D721Med (cell line): ENCODE measurements at places on chromosomes 12 and 14.

GRCh38 chr12:106113042-106113441 lies 25.7 kb downstream of the NUAK1 start:
- DNase-seq = no peak

- DNase-seq = no peak
These were observed 49.2 kb upstream of the DICER1 start for GRCh38 chr14:95206534-95206933.

DNA sequence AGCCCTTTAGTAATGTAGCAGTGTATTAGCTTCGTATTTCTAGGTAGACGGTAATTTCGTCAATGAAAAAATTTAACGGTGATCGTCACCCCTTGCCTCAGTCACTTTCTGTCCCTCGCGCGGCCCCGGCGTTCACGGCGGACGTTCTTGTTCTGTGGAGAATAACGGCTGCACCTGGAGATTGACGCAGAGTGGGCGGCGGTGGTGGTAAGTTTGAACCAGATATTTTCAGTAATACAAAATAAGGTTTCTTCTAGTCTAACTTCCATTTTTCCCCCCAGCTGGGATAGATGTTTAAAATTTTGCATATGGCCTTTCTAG lies 341 bp downstream of the ZNF10 start:
- no peak for DNase-seq

- no peak for DNase-seq
These were observed 19.9 kb upstream of the PHC1 start for GRCh38 chr12:8894378-8894777.

DNA sequence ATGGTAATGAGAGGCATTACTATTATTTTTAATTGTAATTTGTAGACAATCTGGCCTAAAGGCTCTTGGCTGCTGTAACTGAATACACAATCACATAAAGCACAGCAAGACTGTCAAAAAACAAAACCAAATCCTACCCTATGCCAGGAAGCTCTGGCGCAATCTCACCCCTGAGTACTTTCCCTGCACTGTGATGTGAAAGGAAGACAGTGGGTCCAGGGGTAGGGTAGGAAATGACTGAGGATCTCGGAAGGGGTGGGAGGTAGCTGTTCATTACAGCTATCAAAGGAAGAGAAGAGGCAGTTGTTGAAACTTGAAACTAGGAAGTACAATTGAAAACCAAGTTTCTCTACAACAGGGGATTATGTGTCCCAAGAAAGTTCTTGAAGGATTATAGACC lies 202.8 kb downstream of the ANO2 start:
- DNase-seq = no peak

DNA sequence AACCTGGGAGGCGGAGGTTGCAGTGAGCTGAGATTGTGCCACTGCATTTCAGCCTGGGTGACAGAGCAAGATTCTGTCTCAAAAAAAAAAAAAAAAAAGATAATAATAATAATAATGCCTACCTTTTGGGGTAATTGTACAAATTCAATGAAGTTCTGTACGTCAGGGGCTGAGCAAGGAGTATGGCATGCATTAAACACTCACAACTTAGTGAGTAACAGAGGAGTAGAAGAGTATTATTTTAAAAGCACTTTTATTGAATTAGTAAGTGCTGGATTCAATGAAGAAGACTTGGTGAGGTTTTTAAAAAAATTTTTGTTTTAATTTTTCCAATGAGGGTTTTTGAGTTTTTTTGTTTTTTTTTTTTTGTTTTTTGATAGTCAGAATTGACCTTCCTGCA lies 783.6 kb upstream of the TBX3 start:
- DNase-seq = no peak

DNA sequence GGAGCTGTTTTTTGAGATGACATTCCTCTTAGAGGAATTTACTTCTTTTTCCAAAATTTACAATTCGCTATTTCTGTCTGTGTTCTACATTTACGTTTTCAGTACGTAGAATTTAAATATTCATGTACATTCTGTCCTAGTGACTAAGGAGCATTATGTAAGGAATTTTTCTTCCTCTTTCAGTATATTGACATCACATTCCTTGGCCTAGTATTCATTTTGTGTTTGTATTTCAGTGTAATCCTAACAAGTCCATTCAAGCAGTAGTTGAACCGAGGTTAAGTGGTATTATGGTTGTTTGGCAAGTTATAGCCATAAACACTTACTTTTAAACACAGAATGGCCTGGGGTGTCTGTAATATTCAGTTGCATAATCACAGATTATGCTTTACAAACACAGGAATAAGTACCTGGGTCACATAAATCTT lies 465.2 kb downstream of the PCNX1 start:
- DNase-seq = no peak

DNA sequence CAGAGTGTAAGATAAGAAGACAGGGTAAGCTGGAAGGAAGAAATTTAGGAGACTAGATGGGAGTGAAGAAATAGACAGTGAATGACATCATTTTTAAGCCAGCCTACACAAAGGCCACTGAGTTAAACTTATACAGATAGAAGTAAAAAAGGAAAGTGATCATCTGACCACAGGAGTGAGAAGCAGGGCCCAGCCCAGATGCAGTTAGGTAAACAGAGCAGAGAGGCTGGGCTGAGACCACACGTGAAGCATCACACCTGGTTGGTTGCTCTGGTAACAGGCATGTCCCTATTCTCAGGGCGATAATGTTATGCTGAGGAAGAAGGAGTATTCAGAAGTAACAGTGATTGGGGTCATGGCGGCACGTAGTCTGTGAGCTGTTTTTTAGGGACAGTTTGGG lies 1079.4 kb downstream of the AACS start:
- DNase-seq = no peak
